ENCODE measurements at places on chromosomes 13 and 19.

DNA sequence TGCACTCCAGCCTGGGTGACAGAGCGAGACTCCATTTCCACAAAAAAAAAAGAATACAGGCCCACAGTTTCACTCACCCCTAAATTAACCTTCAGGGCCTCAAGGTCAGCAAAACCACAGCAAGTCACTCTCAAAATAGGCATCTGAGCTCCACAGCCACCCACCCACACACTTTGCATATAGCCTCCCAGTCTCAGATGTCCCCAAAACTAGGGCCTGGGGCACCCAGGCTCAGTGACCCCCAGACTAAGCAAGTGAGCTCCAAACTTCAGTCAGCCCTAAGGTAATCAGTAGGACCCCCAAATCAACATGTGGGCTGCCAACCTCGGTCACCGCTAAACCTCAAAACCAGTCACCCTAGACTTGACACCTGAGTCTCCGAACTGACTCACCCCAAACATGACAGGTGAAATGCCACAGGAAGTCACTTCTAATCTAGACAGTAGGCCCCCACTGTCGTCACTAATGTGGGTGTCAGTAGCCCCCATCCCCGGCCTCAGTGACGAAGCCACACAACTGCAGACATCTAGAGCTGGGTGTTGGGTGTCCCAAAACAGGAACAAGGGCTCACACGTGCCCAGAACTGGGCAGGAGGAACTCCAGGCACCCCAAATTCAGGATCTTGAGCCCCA is 13.9 kb downstream of the RABAC1 start:
- DNase-seq: peak; percentile 59

GRCh38 chr13:31276421-31276820 is 76.6 kb downstream of the B3GLCT start:
- no peak for DNase-seq

DNA sequence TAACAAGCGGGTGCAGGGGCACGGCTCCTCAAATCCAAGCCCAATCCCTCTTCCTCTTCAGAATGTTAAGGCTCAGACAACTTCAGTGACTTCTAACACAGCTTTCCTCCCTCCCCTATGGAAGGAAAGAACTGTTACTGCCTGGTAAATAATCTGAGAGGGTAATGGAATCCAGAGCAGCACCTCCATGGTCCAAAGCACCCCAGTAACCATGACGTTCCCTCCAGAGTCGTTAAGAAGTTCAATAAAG is 969 bp downstream of the AKT2 start:
- no peak for DNase-seq

- peak; percentile 94 for DNase-seq
Observed at GRCh38 chr19:6460099-6460884, 700 bp upstream of the SLC25A23 start.

- no peak for DNase-seq
Observed at GRCh38 chr19:48218997-48219396, 36.7 kb downstream of the CARD8 start.

GRCh38 chr19:44401139-44402115 is at the start of gene ZNF285:
TSS of gene ZNF285 (minus strand) at chr19:44401608. CDS start at chr19:44397213, 4,395 bp downstream.
- DNase-seq: peak; percentile 40

DNA sequence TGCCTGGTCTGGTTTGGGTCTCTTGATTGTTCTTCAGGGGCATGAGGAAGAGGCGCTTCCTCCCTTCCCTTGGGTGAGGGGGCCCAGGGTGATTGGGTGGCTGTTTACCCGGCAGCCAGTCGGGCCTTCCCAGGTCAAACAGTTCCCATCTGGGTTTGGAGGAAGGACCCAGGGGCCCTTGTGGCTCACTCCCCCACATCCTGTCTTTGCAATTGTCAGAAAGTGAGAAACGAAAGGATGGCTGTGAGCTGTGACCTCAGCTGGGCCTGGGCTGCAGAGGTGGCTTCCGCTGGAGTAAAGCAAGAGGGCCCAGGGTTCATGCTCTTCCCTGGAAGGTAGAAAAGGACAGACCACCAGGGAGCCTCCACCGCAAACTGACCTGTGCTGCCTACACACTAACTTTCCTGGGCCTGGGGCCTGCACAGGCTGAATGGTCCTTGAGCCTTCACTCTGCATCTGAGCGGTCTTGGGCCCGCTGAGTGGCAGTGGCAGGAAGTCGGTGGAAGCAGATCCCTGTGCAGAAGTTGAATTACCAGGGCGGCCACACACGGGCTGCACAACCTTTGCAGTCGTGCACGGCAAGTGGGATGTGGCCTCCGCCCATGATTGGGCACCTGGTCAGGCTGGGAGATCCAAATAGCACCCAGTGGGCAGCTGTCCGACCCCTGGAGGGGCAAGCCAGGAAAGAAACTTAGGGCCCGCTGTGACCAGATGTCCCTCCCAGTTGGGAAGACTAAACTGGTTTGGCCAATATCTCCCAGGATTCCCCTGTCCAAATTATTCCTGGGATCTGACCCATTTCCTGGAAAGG is 5.3 kb upstream of the CD79A start:
- no peak for DNase-seq

DNA sequence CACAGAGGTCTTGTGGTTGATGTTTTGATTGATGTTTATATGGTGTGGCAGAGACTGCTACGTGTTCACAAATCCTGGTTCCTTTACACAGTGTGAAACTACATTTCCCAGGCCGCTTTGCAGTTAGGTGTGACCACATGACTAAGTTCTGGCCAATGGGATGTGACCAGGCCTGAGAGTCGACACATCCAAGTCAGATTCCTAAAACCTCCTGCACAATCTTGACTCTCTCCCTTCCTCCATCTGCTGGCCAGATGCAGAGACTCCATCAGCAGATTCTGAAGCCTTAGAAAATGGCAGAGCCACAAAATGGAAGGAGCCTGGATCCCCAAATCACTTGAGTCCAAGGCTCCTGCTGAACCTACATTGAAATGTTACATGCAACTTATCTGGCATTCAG is 12.6 kb downstream of the CD37 start:
- DNase-seq: no peak

GRCh38 chr13:110269509-110270185 is 37.3 kb downstream of the COL4A1 start:
- no peak for DNase-seq

GRCh38 chr19:47309608-47310007 is at the start of gene C5AR1:
TSS of gene C5AR1 (plus strand) at chr19:47309861. CDS start at chr19:47309896, 35 bp downstream.
- DNase-seq: no peak

GRCh38 chr13:26015271-26016125 is 36.3 kb downstream of the SHISA2 start:
- DNase-seq: no peak

DNA sequence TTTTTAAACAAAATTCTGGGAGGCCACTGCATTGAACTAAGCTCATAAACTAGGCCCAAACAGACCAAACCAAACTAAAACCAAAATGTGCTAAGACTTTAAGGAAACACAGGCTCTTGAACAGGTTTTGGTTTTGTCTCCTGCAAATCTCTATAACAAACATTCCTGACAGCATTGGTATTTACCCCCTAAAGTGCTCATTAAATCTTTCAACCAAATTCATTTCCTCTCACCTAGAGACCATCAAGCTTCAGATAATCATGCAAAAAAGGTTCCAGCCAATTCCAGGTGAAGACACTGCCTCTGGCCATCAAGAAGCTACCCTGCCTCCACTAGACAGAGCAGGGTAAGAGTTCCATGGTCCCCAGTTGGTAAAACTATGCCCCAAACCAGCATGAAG is 951.2 kb upstream of the MIR17HG start:
- no peak for DNase-seq

DNA sequence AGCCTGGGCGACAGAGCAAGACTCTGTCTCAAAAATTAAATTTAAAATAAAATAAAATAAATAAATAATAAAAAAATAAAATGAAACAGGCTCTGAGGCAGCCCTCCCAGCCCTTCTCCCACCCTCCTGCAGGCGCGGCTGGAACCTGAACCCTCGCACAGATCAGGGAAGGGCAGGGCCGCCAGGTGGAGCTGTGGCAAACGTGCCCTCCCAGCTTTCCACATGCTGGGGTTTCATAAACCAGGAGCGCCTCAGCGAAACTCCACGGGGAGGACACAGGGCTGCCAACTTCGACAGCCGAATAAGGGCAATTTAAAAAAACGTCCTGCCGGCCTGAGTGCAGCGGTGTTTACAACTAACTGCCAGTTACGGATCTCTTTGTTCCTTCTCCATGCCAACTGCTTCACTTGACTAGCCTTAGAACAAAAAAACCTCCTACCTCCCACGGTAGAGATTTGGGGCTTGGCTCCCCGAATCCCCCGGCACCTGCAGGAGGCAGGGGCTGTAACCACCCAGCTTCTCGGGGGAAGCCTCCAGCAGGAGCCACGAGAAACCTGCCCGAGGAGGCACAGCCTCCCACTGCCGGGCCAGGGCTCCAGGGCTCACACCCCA is 15.9 kb downstream of the ZNF787 start:
- DNase-seq: peak; percentile 40

GRCh38 chr19:4367781-4368127 is 24.4 kb downstream of the MPND start:
- DNase-seq: no peak

DNA sequence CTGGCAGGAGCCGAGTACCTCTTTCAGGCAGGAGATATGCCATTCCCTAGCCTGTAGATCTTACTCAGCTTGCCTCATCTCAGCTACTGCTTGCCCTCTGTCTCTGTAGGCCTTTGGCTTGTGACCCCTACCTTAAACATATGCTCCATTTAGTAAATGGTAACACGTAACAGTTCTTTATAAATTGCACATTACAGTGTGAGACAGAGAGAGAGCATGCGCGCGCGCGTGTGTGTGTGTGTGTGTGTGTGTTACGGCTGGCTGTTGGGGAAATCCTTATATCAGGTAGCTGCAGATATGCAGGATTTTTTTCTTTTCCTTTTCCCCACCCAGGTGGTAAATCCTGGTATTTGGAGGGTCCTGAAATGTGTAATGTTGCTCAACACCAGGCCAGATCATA is 4.2 kb downstream of the SPINT2 start:
- DNase-seq: no peak

DNA sequence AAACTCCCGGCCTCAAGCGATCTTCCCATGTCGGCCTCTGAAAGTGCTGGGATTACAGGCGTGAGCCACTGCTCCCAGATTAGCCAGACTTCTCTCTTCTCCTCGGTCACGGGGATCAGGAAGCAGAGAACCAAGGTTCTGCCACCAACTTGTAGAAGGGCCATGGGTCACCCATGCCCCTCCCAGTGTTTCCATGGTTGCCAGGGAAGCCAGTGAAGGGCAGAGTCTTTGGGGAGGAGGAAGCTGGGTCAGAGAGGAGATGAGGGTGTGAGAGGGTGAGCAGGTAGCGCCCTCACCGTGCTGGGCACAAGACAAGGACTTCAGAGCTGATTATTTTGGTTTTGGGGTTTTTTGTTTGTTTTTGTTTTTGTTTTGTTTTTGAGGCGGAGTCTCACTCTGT is 77.1 kb downstream of the GNG7 start:
- no peak for DNase-seq

DNA sequence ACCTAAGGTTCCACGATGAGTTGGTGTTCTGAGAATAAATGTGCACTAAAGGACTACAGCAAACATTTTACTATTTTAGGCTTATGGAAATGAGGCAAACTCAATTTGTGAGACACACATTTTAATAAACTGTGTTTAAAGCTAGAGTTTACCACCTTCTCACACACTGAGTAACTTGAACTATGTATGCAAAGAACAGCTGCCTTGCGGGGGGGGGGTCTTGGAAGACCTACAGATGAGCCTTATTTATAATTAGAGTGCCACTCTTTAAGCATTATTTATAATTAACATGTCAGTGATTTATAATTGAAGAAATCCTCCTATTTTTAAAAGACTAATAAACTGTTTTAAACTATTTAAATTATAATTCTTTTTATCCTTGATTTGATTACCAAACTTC is 300.4 kb downstream of the DLEU7 start:
- no peak for DNase-seq

DNA sequence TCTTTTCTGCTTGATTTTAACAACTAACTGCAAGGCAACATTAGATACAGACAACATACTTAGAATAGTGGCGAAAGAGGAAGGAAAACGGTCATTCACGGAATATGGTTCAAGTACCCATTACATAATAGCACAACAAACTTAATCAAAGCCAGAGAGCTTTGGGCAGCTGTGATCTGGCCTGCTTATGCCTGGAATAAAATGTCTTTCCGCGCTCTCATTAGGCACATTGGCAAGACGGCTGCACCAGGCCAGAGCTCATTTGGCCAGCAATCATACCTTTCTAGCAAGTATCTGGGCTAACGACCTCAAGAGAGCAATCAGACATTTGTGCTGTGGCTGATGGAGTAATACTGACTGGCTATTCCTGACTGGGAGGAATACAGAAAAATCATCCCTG is 112.8 kb downstream of the NALCN start:
- DNase-seq: no peak

- DNase-seq: no peak
Observed at GRCh38 chr13:99792079-99792921, 179.3 kb downstream of the ZIC5 start.

DNA sequence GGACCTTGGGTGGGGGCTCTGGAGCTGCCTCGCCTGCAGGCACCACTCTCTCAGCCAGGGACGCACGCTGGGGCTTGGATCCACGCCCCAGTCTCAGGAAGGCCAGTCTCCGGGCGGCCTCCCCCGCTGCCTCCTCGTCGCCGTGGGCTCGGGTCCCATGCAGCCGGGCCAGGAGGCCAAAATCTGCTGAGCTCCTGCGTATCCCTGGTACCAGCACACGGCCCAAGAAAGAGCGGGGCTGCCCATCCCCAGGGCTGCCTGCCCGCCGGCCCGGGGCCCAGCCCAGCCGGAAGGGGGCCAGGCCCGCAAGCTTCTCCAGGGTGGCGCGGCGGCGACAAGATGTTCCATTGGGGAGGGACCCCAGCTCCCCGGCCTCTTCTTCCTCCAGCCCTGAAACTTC is 6.7 kb downstream of the EXOC3L2 start:
- no peak for DNase-seq

GRCh38 chr19:45323671-45324081 is 1.0 kb upstream of the CKM start:
- DNase-seq: no peak

All from stimulated activated CD4-positive, alpha-beta T cell treated with anti-CD3 and anti-CD28 coated beads, Interleukin-1b, Interleukin-23, amount 100 ng/mL, for 4 hours (primary cell).